ENCODE measurements at places on chromosomes 7 and 10. TPM values are rescaled to one million over a fixed set of nuclear protein-coding genes. Genes with fewer than 3 reads are reported as not detected.

EN2 gene
- not detected for total RNA-seq

GPR85 gene
- total RNA-seq: not detected

ZNF853 gene
- total RNA-seq: 2.7 TPM

PLCE1 gene
- total RNA-seq: 0.03 TPM

DNA sequence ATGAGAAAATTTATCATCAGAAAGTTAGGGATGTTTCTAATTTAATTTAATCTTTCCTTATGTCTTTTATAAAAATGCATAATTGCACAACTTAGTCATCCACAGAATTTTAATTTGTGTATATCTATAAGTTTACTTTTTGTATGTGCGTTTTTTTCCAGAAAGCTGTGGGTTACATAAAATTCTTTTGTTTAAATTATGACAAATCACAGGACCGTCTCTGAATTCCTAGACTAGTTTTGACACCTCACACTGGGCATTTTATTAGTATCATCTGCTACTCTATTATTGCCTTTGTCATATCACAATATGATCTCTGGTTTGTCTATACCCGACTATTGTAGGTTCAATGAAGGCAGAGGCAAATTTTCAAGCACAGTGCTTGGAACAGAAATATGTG, 482.4 kb upstream of the SEMA3D start:
- H3K4me3 ChIP-seq: no peak overlapping the region
- H3K4me1 ChIP-seq: no peaks in the 10 kb centered on the region
- no peak overlapping the region for H3K27ac ChIP-seq

GRCh38 chr7:127245002-127245401, 7.7 kb downstream of the GRM8 start:
- H3K27me3 ChIP-seq: peaks cover 40% of the 10 kb centered on the region
- no peak overlapping the region for H3K27ac ChIP-seq
- H3K4me3 ChIP-seq: no peak overlapping the region

GRCh38 chr10:122421054-122421625, 33.3 kb upstream of the ARMS2 start:
- H3K4me1 ChIP-seq: peaks cover 35% of the 10 kb centered on the region
- peaks cover 7% of the 10 kb centered on the region for H3K36me3 ChIP-seq
- peak; percentile 37 for DNase-seq
- no peaks in the 10 kb centered on the region for H3K27me3 ChIP-seq
- H3K27ac ChIP-seq: peak overlapping the region; percentile 25

DNA sequence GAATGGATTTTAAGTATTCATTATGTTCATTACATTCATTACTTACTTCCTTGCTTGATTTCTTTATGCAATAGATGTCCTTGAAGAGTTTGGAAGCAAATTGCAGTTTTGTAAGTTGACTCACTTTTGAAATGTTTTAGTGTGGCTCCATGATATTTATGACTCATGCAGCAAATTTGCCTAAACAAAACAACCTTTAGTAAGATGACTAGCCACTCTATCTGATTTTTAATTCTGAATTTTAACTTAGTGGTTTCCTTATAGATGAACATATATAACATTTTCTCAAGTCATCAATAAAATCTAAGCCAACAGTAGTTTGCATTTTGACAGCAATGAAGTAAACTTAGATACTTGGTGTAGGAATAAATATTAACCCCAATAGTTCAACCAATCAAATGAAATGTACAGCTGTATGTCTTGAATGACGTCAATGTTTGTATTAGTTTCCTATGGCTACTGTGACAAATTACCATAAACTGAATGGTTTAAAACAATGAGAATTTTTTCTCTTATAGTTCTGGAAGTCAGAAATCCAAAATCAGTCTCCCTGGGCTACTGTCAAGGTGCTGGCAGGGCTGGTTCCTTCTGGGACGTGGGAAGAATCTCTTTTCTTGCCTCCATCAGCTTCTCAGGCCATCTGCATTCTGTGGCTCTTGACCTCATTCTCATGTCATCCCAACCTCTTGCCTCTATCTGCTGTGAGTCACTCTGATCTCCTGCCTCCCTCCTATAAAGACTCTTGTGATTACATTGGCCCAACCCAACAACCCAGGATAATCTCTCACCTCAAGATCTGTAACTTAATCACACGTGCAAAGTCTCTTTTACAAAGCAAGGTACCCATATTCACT, 73.4 kb downstream of the AHR start:
- no peaks in the 10 kb centered on the region for H3K36me3 ChIP-seq
- H3K4me1 ChIP-seq: no peaks in the 10 kb centered on the region
- H3K4me3 ChIP-seq: no peak overlapping the region
- DNase-seq: no peak
- no peaks in the 10 kb centered on the region for H3K27me3 ChIP-seq

- no peaks in the 10 kb centered on the region for H3K4me1 ChIP-seq
- DNase-seq: no peak
- H3K4me3 ChIP-seq: no peak overlapping the region
- no peaks in the 10 kb centered on the region for H3K36me3 ChIP-seq
- no peak overlapping the region for H3K27ac ChIP-seq
- H3K27me3 ChIP-seq: peaks cover 13% of the 10 kb centered on the region
Observed at GRCh38 chr10:118963341-118963740, 66.2 kb upstream of the NANOS1 start.

- H3K36me3 ChIP-seq: no peaks in the 10 kb centered on the region
- H3K27me3 ChIP-seq: no peaks in the 10 kb centered on the region
- H3K27ac ChIP-seq: no peak overlapping the region
- H3K4me3 ChIP-seq: no peak overlapping the region
- H3K4me1 ChIP-seq: no peaks in the 10 kb centered on the region
Observed at GRCh38 chr10:90245623-90246022, 544.2 kb downstream of the KIF20B start.

GRCh38 chr10:104324931-104325330, 13.3 kb downstream of the ITPRIP start:
- no peaks in the 10 kb centered on the region for H3K27me3 ChIP-seq
- H3K4me1 ChIP-seq: peaks cover 97% of the 10 kb centered on the region
- H3K36me3 ChIP-seq: no peaks in the 10 kb centered on the region
- H3K27ac ChIP-seq: no peak overlapping the region
- no peak overlapping the region for H3K4me3 ChIP-seq
- DNase-seq: no peak

DNA sequence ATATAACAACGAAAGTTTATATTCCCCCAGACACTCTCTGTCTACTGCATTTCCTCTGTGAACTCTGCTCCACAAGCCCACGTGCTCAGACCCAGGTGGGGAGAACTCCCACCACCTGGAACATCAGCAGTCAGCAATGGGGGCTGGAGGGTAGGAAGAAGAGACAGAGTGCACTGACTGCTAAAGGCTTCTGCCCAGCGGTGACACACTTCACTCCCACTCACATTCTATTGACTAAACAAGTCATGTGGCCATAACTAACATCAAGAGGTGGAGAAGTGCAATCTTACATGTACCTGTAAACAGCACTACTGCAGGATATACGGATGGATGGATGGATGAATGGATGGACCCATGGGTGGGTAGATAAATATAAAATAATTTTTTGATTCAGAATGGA, 122.2 kb downstream of the MPP7 start:
- no peaks in the 10 kb centered on the region for H3K36me3 ChIP-seq
- H3K4me1 ChIP-seq: peaks cover 9% of the 10 kb centered on the region
- H3K27me3 ChIP-seq: no peaks in the 10 kb centered on the region

GRCh38 chr7:99829524-99830160, 1.8 kb downstream of the CYP3A43 start:
- no peaks in the 10 kb centered on the region for H3K27me3 ChIP-seq
- no peak overlapping the region for H3K27ac ChIP-seq
- no peaks in the 10 kb centered on the region for H3K4me1 ChIP-seq
- H3K4me3 ChIP-seq: no peak overlapping the region
- DNase-seq: no peak

- no peak overlapping the region for H3K4me3 ChIP-seq
- no peak overlapping the region for H3K27ac ChIP-seq
- peaks cover 8% of the 10 kb centered on the region for H3K27me3 ChIP-seq
- DNase-seq: no peak
- no peaks in the 10 kb centered on the region for H3K36me3 ChIP-seq
Observed at GRCh38 chr10:11824376-11824775, 1.2 kb downstream of the PROSER2 start.

GRCh38 chr10:86229376-86229775, 137.2 kb downstream of the GRID1 start:
- no peaks in the 10 kb centered on the region for H3K36me3 ChIP-seq
- no peaks in the 10 kb centered on the region for H3K4me1 ChIP-seq
- no peak for DNase-seq
- no peak overlapping the region for H3K4me3 ChIP-seq
- no peaks in the 10 kb centered on the region for H3K27me3 ChIP-seq
- no peak overlapping the region for H3K27ac ChIP-seq

GRCh38 chr10:121678631-121679174, 80.5 kb upstream of the FGFR2 start:
- no peaks in the 10 kb centered on the region for H3K4me1 ChIP-seq
- no peak for DNase-seq
- no peak overlapping the region for H3K4me3 ChIP-seq
- no peak overlapping the region for H3K27ac ChIP-seq
- no peaks in the 10 kb centered on the region for H3K36me3 ChIP-seq
- H3K27me3 ChIP-seq: no peaks in the 10 kb centered on the region

DNA sequence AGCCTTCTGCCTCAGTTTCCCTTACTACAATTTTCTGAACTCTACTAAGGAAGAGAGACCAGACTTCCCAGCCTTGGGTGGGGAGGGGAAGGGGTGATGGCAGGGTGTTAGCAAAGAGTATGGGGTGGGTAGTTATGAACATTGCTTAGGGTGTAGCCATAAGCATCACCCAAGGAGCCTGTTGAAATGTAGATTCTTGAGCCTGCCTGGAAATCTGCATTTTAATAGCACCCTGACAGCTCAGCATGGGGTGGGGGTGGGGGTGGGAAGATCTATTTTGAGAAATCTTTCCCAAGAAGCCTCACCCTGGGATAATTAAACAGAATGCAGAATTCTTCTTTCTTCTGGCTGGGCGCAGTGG, 164.8 kb downstream of the NRF1 start:
- no peak overlapping the region for H3K4me3 ChIP-seq
- H3K27me3 ChIP-seq: peaks cover 43% of the 10 kb centered on the region
- no peak for DNase-seq
- peaks cover 35% of the 10 kb centered on the region for H3K4me1 ChIP-seq

- H3K27ac ChIP-seq: no peak overlapping the region
- H3K4me1 ChIP-seq: no peaks in the 10 kb centered on the region
- no peaks in the 10 kb centered on the region for H3K36me3 ChIP-seq
- no peak for DNase-seq
Observed at GRCh38 chr10:30185916-30186315, 126.5 kb upstream of the JCAD start.

GRCh38 chr7:99080679-99081078, 63.2 kb downstream of the SMURF1 start:
- H3K4me3 ChIP-seq: no peak overlapping the region
- peaks cover 4% of the 10 kb centered on the region for H3K36me3 ChIP-seq
- no peak for DNase-seq
- no peak overlapping the region for H3K27ac ChIP-seq
- no peaks in the 10 kb centered on the region for H3K27me3 ChIP-seq

DNA sequence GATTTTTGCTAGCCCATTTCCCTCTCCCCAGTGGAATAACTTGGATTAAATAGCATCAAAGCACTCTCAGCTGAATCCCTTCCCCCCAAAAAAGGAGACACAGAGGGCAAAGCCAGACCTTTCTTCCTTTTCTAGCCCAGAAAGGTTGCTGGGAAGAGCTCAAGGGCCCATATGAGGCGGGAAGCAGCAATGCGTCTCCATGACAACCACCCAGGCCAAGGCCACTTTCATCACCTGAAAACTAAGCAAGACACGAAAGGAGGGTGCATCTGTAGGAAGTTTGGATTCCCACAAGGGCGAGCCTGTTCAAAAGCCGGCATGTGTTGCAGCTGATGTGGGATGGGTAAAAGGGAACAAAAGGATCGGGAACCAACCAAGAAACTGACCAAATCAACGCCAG, 229.1 kb downstream of the PLXNA4 start:
- no peak overlapping the region for H3K27ac ChIP-seq
- peaks cover 5% of the 10 kb centered on the region for H3K27me3 ChIP-seq
- H3K36me3 ChIP-seq: no peaks in the 10 kb centered on the region

- H3K4me3 ChIP-seq: no peak overlapping the region
- DNase-seq: peak; percentile 28
- no peaks in the 10 kb centered on the region for H3K27me3 ChIP-seq
- no peak overlapping the region for H3K27ac ChIP-seq
- peaks cover 8% of the 10 kb centered on the region for H3K4me1 ChIP-seq
Observed at GRCh38 chr10:13712837-13713581, 126.2 kb downstream of the PRPF18 start.

DNA sequence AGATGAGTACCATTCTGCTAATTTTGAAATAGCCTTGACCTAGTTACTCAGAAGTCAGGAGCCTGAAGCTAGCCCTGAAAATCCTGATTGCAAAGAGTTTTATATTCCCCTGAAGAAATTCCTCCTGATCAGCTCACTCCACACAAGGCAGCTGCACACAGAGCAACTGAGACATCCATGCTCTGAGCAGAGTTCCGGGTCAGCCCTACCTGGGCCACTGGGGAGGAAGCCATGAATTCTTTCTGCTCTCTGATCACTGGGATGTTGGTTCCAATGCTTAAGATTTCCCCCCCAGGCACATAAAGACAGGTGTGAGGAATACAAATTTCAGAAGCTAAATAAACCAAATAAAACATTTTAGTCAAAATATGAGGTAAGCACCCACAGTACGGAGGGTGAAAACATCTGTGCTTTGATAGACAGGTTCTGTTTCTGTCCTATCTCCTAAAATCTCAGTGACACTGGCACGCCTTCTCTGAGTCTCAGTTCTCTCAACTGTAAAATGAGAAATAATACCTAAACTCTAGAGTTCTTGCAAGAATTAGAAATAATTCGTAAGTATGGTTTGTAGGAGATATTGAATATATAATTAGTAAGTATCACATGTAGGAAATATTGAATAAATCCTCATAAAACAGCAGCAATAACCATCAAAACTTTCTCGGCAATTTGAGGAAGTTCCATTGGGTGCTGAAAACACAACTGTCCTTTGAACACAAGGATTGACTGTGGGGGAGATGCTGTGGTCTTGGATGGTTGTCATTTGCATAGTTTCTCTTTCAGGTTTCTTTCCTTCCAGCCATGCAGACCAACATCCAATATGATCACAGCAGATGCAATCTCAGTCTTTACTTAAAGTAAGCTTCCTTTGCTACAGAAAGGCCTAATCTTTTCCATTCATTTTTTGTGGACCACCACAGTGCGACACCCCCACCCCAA, 133.0 kb upstream of the TNS3 start:
- H3K4me1 ChIP-seq: no peaks in the 10 kb centered on the region
- no peaks in the 10 kb centered on the region for H3K36me3 ChIP-seq
- H3K27me3 ChIP-seq: no peaks in the 10 kb centered on the region
- no peak overlapping the region for H3K4me3 ChIP-seq

DNA sequence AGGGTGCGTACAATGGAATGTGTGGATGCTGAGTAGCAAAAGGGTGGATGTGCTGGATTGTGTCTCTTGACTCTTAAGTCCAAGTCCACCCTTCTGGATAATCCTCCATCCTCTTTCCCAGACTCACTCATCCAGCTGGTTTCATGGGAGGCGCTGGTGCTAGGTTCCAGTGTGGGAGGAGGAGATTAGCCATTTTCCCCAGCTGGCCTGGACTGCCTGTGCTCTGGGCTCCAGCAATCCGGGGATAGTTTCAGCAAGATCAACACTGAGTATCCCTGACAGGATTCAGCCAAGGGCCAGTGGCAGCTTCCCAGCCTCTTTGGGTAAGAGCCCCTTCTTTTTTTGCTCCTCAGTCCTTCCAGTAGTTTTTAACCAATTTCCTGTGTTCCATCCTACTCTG, 21.6 kb upstream of the TRIL start:
- no peaks in the 10 kb centered on the region for H3K36me3 ChIP-seq
- DNase-seq: no peak
- H3K27me3 ChIP-seq: no peaks in the 10 kb centered on the region
- H3K4me1 ChIP-seq: no peaks in the 10 kb centered on the region
- H3K27ac ChIP-seq: no peak overlapping the region
